ENCODE measurements at places on chromosomes 4 and X.

DNA sequence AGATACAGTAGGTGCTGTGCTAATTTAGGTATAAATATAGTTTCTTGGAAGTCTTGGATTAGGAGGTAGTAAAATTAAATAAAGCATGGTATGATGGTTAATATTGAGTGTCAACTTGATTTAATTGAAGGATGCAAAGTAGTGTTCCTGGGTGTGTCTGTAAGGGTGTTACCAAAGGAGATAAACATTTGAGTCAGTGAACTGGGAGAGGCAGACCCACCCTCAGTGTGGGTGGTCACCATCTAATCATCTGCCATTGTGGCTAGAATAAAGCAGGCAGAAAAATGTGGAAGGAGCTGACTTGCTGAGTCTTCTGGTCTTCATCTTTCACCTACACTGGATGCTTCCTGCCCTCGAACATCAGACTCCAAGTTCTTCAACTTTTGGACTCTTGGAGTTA is 153.7 kb upstream of the GK2 start:
- DNase-seq, result no peak

DNA sequence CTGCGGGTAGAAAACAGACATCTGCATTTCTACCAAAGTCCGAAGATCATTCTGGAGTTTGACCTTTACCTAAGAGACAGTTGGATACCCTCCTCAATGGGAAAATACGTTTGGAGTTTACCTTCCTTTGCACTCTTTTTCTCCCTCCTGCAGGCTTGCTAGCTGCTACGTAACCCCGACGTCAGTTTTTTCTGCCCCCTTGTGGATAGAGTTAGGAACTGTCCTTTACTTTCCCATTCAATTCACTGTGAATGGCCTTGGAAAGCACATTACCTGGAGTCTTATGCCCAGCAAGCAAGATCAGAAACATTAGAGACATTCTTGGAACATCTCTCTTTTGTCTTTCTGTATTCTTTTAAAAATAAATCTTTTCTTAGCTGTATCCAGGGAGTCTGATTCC is 250.7 kb downstream of the NAP1L3 start:
- peak; percentile 1 for DNase-seq

DNA sequence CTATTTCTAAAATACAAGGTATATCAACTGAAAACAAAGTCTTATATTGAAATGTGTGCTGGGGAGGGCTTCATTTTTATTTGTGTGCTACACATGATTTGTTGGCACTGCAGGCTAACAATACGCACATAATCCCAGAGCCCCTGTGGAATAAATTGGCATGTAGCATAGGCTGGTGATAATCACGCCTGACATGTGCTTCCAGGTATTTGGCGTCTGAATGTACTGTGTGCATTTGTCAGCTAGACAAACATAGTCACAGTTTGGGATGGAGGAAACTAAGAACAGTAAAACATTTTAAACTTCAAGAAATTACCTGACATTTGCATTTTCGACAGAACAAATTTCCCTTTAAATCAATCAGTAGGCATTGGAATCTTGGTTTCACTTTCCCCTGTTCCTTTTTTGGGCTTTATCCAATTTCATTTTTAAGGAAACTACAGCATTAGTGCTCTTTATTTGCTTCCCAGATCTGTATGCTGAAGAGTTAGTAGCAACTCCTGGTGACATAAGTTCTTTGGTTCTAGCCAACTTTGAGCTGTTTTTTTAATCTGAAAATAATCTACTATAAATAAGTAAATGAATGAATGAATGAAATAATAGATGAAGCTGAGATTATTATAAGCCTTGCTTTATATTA is 472.3 kb downstream of the PDHA2 start:
- no peak for DNase-seq

- DNase-seq, result no peak
Measured at GRCh38 chr4:23904639-23905071, 14.8 kb upstream of the PPARGC1A start.

DNA sequence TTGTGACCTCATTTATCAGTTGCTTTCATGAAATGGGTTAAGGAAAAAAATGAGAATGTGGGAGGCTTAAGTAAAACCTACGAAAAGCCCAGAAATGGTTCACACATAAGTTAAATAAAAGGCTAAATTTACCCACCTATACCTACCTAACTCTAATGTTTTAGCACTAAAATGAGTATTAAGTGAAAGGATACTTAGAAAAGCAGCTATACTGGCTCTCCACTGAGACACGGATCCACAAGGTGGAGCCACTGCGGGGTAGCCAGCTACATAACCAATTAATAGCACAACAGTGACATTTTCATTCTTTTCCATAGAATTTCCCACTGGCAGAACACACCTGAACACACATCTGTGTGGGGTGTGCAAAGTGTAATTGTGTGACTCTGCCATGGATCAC is 101.9 kb downstream of the MAML3 start:
- DNase-seq, result peak; percentile 51

All from IMR-90 (cell line).